ENCODE measurements at places on chromosomes 4 and X.

GRCh38 chr4:70895811-70896491, 6.2 kb upstream of the MOB1B start:
- DNase-seq = peak; percentile 26

GRCh38 chrX:30981968-30982367, 89.9 kb downstream of the FTHL17 start:
- no peak for DNase-seq

GRCh38 chr4:5028480-5028879, 9.2 kb upstream of the CYTL1 start:
- DNase-seq = no peak

GRCh38 chr4:71126719-71127118, 133.3 kb downstream of the DCK start:
- no peak for DNase-seq

- peak; percentile 10 for DNase-seq
Observed at GRCh38 chrX:43559644-43560043, 96.5 kb upstream of the MAOA start.

- no peak for DNase-seq
Observed at GRCh38 chrX:138378876-138379275, 332.6 kb downstream of the FGF13 start.

- no peak for DNase-seq
Observed at GRCh38 chr4:24805067-24805466, 9.7 kb downstream of the SOD3 start.

DNA sequence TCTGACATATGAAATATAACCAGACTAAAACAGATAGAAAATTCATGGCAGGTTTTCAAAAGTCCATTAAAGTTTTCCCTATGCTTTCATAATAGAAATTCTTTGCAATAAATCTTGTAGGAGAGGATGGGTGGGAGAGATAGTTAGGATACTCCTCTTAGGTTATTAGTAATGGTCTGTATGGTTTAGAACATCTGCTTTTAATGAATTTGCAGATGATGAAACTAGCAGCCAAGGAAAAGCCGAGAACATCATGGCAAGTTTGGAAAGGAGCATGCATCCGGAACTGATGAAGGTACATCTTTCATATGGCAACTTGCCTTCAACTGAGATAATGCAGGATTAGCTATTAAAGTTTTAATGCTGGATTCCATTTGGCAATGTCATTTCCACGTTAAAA, 70.7 kb downstream of the DOCK11 start:
- no peak for DNase-seq

DNA sequence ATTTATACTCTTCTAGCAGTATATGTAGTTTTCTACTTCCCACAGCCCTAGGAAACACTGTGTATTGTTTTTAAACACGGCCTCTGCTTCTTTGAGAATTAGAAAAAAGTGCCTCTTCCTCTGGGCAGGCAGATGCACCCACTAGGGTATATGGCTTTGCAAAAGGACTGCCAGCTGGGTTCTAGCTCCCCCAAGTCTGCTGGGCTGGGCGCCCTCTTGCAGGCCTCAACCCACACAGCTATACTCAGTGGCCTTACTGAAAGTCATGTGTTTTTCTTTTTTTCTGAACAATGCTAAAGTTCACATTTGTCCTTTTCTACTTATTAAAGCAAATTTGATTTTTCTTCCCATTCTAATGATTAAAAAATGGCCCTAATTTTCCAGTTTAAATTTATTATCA, 35.5 kb upstream of the BMPR1B start:
- DNase-seq = no peak

- no peak for DNase-seq
Observed at GRCh38 chr4:21991050-21991449, 42.5 kb upstream of the KCNIP4 start.

- no peak for DNase-seq
Observed at GRCh38 chr4:150012851-150013360, 65.3 kb upstream of the DCLK2 start.

DNA sequence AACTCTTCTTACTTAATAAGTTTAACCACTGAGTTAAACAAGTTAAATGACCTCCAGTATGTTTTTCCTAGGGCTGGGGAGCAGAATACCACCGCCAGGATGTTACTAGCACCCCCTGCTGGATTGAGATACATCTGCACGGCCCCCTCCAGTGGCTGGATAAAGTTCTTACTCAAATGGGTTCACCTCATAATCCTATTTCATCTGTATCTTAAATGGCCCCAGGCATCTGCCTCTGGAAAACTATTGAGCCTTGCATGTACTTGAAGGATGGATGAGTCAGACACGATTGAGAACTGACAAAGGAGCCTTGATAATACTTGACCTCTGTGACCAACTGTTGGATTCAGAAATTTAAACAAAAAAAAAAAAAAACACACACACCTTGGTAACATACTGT, 61.5 kb upstream of the MMAA start:
- peak; percentile 11 for DNase-seq

DNA sequence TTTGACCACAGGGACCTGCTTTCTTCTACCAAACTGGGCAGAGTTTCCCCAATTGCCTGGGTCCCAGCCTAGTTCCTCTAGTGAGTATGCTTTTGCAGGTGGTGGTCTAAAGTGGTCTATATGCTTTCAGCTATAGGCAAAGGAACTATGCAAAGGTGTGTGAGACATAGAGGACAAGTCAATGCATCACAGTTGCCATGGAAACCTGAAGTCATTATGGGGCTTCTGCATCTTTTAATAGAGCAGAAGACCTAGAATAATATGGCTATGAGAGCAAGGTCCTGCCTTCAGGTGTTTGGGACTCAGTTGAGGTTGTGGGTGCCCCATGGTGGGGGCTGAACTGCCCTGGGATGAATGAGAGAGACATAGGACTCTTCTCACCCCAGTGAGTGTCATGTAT, 92.1 kb upstream of the RAB40AL start:
- DNase-seq = no peak

DNA sequence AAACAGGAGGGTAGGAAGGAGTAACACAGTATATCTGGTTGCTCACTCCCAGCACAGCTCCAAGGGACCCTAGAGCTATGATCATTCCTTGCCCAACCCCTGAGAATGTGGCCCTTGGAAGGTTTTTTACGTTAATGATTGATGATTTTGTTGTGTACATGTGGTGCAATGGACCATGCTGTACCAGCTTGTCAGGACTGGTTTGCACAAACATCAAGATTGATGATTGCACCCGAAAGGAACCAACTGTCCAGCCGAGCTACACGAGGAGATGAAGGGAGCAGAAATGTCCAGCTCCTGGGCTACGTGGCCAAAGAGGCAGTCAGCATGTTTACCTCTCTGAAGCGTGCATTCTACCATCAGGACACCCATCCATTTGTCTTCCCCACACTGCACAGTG, 83.2 kb upstream of the USP9X start:
- no peak for DNase-seq

DNA sequence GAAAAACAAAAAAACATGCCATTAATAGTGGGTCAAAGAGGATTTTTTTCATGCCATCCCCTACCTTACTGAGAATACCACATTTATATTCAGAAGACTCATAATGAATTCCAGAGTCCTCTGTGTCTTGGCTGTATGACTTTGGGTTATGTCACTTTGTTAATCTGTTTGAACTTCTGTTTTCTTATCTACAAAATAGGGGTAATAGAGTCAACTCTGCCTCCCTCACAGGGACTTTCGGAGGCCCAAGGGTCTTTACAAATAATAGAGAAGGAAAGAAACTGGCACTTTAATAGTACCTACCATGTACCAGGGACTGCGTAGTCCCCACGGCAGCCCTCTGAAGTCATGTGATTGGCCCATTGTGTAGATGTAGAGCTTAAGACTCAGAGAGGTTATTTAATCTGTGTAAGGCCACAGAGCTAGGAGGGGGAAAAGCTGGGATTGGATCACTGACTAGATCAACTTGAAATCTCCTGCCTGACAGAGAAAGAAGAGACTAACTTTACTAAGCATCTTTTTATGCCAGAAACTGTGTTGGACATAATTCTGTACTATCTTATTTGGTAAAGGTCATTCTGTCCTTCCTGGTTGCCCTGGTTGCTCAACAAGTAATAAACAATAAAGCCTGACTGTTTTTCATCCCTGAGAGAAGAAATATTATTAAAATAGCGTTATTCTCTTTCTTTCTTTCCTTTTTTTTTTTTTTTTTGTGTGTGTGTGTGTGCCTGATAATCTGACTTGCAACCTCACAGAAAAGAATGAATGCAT, 59.6 kb downstream of the NFKB1 start:
- no peak for DNase-seq

DNA sequence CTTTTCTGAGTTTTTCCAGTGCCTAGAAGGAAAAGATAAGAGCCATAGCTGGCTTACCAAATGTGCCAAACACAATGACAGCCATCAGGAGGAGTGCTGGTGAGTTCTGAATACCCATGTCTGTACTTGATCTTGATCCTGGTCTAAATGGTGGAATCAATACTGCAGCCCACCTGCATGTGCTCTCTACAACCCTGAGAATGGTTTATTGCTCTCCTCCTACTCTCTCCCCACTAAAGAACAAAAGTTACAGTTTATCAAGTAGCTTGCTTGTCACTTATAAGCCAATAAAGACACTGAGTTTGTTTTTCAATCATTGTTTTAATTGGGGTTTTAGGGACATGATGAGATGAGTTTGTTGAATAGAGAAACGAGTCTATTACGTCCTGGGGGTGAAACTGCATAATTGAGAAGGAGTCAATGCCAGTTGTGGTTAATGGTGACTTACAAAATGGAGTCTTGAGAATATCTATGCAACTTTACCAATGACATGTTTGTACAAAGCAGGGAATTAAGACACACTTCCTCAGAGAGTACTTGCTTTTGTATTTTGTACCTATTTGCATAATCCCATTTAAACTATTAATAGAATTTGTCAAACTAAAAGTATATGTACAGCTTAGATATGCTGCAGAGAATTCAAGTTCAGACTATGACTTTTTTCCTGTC, 20.8 kb upstream of the CXCL3 start:
- no peak for DNase-seq

DNA sequence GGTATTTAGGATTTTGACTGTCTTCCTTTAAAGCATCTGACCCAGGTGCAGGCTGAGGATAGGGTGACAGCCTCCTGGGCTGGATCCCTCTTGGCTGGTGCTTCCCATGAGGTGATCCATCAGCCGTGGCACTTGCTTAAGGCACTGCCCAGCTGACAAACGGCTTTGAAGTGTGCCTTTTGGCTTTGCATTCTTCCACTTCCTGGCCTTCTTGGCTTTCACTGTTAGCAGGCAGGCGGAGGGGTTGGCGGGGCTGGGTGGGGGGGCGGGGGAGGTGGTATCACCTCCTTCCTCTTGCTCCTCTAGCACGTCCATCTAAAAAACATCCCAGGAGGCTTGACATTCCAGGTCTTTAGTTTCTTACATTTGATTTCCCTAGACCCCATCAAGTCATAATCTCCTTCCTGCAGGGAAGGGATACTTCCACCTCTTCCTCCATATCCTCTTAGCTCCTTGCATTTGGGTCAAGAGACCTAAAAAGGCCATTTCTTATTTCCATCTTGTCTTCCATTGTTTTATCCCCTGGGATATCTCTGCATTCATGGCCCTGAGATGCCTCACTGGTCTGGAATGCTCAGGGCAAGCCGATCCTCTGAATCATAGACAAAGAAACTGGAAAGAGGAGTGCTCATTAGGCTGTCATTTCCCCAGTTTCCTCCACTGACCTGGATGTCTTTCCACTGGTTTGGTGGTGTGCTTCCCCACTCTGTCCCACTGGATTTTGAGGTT, 11.3 kb upstream of the APLN start:
- no peak for DNase-seq

DNA sequence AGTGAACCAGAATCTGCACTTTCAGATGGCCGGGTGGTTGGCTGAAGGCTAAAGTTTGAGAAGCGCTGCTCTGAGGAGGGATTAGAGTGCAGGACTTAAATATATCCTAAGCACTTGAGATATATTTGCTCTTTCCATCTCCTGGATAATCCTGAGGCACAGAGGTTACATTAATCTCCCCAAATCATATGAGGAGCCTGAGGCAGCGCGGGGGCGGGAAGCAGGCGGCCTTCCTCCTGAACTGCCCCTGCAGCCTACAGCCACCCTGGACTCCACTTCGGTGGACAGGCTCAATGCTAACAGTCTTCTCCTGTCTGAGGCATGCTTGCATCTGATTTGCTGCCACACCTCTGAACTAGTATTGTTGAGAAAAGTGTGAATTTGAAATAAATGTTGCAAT, 72.5 kb downstream of the AFAP1 start:
- no peak for DNase-seq

DNA sequence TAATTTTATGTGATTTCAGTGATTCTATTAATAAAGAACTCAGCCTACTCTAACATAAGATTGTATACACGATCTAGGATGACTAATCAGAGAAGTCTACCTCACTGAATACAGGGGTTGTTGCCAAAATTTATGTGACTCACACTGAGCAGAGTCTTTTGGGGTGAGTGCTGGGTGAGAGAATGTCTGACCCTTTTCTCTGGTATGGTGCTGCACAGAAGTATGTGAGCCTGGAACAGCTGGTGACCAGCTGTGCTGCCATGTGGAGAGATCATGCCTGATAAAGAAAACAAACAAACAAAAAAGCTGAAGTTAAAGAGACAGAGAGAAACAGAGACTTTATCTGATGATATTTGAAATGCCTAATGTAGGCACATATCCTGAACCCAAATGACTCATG, 618.1 kb upstream of the GRIA3 start:
- peak; percentile 26 for DNase-seq

DNA sequence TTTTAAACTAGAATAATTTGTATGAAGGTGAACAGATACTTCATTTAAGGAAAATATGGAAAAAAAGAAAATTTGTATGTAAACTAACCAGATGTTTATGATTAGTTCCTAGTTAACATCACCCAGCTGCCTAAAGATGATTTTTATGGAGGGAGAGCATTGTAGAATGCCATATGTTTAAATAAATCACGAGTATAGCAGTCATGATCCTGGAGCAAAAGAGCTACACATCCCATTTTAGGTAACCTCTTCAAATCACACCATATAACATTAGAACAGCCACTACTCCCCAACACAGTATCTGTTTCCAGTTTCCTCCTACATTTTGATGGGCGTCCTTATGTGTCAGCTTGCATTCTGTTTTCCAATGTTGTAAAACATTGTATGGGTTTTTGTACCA, 571.9 kb upstream of the FAM241A start:
- no peak for DNase-seq

Data from NCI-H1694 treated with DMSO at 0.1 percent for 48 hours (cell line).